Activated CD4-positive, alpha-beta T cell treated with anti-CD3 and anti-CD28 coated beads for 24 hours (primary cell): ENCODE measurements at places on chromosomes 2 and 18.

- DNase-seq = no peak
Measured at GRCh38 chr18:2912357-2913299, 65.8 kb downstream of the EMILIN2 start.

GRCh38 chr2:235533198-235533597 lies 39.4 kb downstream of the AGAP1 start:
- DNase-seq = no peak

GRCh38 chr2:143901185-143901842 lies 618.6 kb downstream of the ZEB2 start:
- DNase-seq = no peak

- no peak for DNase-seq
Measured at GRCh38 chr2:199861132-199861774, 10.3 kb upstream of the FTCDNL1 start.

DNA sequence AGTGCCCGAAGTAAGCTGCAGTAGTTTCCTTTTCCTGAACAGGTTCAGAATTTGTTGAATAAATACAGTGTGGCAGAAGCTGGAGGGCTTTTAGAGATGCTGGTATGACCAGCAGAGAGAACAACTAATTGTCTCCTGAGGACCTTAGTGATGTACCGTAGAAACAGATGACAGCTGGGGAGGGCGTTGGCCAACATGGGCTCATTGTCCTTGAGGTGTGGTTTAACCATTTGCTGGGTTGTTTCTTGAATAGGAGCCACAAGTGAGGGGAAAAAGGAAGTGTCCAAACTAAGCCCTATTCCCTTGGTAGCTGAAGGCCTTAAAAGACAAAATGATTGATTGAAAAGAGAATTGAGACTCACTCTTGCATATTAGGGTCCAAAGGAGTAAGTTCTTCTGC lies 11.7 kb upstream of the FAM228A start:
- DNase-seq = no peak

DNA sequence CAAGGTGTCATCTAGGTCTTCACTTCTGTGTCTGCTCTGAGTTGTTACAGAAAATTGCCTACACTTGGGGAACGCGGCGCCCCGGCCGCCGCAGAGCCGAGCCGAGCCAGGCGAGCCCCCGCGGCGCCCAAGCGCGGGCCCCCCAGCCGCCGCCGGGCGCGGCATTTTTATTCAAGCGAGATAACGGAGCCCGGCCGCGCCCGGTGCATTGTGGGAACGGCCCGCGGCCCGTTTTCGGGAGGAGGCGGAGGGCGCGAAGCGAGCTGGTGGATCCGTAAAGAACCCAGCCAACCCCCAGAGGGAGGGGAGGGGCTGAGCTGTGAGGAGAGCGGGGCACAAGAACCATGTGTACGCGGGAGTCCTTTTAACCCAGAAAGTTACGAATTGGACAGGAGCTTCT lies 191.8 kb downstream of the FTCDNL1 start:
- no peak for DNase-seq

- DNase-seq = no peak
Measured at GRCh38 chr2:161173541-161174194, 13.4 kb downstream of the TANK start.
